ENCODE measurements at places on chromosomes 2 and 18. TPM values are rescaled to one million over a fixed set of nuclear protein-coding genes. Genes with fewer than 3 reads are reported as not detected.

CHMP1B gene
- total RNA-seq = 64.4 TPM

TRPM8 gene
- not detected for total RNA-seq

GRCh38 chr2:207929923-207930322 lies 95.4 kb downstream of the PLEKHM3 start:
- no peak for DNase-seq

DNA sequence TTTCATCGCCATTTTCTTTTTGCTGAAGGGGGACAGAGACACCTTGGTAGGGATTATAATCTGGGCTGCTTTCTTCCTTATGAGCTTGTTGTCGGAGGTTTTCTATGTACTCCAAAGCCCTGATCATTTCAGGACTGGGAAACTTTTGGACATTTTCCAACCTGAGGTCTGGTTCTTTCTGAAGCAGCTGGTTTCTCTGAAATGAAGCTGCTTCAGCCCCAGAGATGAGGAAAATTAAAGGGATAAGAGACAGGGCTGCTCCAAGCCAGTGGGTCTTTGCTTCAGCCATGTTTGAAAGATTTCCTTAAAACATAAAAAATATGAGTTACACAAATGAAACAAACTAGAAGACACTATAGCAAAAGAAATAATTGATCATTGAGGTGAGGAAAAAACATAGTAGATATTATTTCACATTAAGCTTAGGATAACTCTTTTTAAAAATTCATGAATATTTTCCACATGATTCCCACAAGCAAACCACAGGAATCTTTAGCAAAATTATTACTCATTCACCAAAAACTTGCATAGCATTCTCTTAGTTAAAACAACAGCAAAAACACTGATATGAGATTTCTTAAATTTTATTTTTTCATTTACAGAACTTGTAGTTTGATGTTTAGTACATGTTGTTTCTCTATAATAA lies 3.0 kb downstream of the SCG2 start:
- DNase-seq = no peak

DNA sequence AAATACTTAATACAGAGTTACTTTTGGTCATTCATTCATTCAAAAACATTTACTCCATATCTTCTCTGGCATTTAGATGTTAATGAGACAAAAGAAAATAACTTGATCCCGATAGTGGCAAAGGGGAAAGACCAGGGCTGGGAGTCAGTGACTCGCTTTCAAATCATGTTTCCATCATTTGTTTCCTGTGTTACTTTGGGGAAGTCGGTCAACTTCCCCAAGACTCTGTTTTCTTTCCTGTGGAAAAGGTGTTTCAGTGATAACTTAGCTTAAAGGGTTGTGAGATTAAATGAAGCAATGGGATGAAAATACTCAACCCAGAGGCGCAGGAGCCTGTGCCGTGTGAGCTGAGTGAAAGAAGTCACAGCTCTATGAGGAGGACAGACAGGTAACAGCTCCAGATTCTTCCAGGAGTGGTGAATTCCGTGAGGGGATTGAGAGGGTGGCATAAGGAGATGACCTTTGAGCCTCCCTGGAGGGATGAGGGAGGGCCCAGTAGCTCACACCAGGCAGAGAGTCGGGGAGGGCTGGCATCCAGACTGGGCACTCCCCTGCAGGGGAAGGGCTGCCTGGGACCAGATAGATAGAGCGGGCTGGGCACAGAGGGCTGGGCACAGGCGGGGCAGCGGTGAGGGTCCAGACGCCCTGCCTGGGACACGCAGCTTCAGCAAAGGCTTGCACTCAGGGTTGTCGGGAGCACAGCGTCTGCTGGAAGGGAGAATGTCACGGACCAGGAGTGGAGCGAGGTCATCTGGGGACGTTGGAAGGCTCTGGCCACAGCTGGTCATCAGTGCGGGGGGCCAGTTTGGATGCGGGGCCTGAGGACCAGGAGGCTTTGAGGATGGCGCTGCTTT lies 70.1 kb downstream of the TSHZ1 start:
- DNase-seq = no peak

- DNase-seq = no peak
Measured at GRCh38 chr2:158202161-158202815, 100.6 kb downstream of the UPP2 start.

CYP26B1 gene
- total RNA-seq = 0.05 TPM

REG3A gene
- total RNA-seq = not detected
